Fibroblast of skin of right biceps (primary cell): ENCODE measurements at places on chromosomes 5 and 9.
A peak's percentile ranks its signal among the peaks of the same experiment; 100 is the strongest.

GRCh38 chr5:42930934-42931333, 109.2 kb downstream of the ANXA2R start:
- DNase-seq: no peak

GRCh38 chr5:139898981-139899380, 103.4 kb downstream of the PSD2 start:
- no peak for DNase-seq

DNA sequence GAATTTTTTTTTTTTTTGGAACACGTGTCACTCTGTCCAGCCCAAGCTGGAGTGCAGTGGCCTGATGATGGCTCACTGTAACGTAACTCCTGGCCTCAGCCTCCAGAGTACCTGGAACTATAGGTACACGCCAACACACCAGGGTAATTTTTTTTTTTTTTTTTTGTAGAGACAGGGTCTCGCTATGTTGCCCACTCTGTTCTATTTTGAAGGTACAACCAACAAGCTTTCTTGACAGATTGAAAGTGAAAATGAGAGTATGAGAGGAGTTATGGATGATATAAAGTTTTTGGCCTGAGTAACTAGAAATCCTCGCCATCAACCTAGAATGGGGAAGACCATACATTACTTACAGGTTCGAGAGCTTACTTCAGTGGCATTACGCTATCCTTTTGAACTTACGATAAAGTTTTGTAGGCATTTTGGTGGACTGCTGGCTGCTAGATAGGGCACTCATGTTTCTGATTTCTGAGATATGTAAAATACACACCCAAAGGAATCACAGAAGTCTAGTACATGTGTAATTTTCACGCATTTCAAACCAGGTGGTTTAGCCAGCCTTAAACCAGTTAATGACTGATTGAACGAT, 806 bp upstream of the CDC42SE2 start:
- no peak for DNase-seq

- no peak for DNase-seq
Observed at GRCh38 chr5:117039035-117039434, 464.4 kb upstream of the SEMA6A start.

- no peak for DNase-seq
Observed at GRCh38 chr9:128142061-128142460, 7.2 kb upstream of the LCN2 start.

DNA sequence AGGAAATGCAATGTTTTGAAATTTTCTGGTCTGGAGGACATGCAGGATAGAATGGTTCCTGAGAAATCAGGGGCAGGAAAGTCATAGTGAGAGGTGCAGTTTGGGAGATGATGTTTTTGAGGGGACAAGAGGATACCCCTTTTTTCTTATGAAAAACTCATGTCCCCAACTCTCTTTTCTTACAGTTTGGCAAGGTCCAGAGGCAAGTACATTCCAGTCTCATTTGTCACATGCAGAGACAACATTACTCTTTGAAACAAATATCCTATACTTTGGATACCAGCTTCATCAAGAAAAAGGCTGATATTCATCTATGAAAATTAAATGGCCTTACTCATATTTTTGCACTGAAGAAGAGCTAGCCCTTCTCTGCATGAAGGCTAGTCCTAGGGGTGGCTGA, 48.2 kb downstream of the EQTN start:
- no peak for DNase-seq

DNA sequence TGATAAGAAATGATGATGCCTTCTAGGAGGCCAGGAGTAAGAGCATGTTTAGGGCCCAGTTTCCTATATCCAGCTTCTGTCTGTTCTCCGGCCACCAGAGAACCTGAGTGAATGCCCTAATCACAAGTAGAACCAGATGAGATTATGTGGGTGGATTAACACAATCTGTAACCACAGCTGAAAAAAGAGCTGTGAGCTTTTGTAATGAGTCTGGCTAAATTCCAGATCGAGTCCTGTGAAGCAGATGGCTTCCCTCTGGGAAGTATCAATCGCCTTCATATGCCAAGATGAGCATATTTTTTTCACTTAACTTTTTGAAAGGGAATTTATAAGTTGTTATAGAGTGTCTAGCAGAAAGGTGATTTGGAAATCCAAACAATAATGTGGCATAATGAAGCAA, 99.8 kb downstream of the NNT start:
- peak; percentile 30 for DNase-seq

DNA sequence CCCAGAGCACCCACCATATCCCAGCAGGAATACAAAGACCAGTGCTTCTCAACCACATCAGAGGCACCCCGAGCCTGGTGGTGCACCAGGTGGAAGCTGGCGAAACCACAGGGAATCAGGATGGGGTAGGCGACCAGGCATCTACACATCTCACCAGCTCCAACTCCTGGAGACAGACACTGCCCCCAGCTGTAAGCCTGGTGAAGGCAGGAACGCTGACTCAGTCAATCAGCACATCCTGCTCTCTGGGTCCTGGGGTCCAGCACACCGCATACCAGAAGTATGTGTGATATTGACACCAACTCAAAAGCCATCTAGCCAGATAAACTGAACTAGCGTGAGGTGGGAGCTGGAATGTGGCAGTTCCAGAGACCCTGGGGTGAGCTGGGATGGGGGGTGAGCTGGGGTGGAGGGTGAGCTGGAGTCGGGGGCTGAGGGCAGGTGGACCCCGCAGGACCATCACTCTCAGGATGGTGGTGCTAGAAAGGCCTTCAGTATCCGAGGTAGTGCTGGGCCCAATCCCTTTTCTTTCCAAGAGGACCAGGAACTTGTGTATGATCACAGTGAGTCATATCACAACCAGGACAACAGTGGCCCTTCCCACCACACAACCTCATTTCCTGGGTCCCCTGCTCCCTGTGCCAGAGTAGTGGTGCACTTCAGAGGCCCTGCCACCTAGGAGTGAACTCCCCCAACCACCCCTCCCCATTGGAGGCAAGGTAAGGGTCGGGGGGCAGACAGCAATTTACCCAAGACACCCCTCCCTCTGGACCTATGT, 2.5 kb downstream of the DBN1 start:
- peak; percentile 79 for DNase-seq

- no peak for DNase-seq
Observed at GRCh38 chr5:176608142-176608705, 1.7 kb downstream of the GPRIN1 start.

GRCh38 chr5:172334196-172334595, 50.6 kb upstream of the UBTD2 start:
- no peak for DNase-seq
